HT-29 (cell line): ENCODE measurements at places on chromosomes 3 and 15.

- no peak for DNase-seq
Measured at GRCh38 chr15:101122806-101123205, 129.0 kb downstream of the CHSY1 start.

- peak; percentile 69 for DNase-seq
Measured at GRCh38 chr3:49133226-49133951, 539 bp upstream of the LAMB2 start.

DNA sequence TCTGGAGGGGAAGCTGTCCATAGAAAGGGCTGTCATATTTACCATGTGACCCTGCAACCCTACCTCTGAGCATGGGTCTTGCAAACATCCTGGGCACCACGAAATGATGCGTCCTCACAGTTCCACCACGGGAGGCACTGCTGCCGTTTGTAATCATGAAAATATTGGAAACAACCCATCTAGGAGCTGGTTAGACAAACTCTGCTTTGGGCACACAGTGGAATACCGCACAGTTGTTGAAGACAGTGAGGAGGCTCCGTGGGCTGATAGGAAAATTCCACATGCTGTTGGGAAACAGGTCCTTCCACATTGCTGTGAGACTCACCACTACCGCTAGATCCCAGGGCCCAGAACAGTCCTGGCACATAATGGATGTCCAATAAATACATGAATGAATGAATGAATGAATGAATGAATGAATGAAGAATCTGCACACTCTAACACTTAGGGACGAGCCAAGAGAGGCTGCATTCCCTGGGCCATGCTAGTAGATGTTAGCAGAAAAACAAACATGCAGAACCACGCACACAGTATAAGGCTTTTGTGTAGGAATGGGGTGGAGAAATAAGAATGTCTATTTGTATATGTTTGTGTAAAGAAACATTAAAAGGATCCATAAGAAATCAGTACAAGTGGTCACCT is 40.6 kb downstream of the TPRA1 start:
- no peak for DNase-seq

DNA sequence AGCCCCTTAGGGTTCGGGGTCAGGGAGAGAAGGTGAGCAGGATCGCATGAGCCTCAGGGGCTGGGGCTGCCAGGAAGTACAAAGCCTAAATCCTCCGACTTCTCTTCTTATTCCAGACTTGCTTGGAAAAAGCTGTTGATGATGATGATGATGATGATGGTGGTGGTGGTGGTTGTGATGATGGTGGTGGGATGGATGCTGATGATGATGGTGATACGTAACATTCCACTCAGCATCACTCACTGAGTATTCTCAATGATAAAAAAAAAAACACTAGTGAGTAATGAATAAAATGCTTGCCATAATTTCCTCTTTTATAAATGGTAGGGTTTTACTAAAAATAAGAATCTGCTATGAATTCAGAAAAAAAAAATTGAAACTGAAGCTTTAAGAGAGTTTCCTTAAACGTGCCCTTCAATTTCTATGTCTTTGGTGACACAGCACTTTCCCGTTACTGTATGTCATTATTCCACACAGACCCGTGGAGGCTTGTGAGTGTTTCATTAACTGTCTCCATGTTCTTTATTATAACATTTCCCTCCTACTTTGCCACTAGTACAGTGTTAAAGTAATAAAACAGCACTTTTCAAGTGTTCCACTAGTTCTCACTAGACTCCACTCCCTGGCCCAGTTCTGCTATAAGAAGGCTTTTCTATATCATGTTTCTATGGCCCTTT is 5.4 kb upstream of the ACAN start:
- DNase-seq, result no peak

DNA sequence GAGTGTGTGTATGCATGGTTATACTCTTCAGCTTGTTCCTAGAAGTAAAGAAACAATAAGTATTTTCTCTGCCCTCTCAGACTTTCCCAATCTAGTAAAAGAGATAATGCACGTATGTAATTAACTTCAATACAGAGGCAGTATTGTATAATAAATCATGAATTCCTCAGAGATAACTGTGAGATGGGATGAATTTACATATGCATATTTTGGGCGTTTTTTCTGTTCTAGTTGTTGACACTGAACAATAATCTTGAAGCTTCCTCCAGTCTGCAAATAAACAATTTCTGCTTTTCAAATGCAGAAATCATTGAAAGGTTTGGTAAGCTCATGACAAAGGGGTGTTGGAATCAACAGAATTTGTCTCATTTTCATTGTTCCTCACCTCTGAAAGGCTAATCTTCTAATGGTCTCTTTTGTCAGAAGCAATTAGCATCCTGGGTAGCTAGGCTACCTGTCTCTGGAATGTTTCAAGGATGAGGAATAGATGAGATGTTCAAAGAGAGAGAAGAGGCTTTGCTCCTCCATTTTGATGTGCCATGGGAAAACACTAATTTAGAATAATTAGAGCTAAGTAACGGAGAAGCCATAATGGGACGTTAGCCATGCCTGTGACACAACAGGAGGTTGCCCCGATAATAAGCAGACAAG is 43.3 kb upstream of the SIAH2 start:
- no peak for DNase-seq

DNA sequence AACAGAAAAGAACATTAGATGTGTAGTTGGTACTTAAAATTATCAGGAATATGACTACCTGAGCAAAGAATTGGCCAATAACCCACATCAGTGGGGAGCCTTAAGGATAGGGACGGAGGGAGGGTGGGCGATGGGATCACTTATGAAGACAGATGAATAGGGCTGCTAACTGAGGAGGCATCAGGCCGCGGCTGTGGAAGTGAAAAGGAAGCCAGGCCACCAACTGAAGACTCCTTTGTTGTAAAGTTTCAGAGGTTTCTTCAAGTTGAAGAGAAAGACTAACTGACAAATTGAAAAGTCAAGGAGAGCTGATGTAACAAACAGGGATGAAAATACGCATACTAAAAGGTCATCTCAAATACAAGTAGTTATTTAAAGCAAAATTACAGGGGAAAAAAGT is 135.6 kb upstream of the BHLHE40 start:
- no peak for DNase-seq

DNA sequence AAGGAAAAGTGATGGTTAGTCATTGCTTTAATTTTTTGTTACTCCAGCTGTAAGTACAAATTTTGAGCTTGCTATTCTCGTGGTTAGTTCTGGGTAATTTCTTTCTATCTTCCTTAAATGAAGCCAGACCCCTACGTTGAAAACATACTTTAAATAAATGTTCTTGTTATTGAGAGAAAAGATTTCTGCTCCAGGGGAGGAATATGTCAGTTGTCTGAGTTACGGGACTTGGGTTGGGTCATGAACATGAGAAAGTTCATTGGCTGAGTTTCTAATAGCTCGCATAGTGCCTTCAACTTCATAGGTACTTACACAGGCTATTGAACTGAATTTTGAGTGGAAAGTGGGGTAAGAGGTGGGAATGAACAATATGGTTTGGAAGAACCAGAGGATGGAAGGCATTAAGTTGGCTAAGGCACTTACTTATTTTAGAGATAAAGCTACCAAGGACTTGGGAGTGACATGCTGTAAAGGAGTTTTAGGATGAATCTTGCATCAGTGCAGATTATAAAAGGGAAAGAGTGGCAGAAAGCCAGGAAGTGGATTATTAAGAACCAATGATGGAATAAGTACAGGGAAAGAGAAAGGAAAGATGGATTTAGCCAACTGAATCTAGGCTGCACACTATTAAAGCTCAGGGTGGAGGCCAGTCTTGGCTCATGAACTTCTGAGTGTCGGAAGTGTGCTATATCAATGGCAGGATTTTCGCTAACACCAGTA is 1.4 kb downstream of the RPSA start:
- no peak for DNase-seq

DNA sequence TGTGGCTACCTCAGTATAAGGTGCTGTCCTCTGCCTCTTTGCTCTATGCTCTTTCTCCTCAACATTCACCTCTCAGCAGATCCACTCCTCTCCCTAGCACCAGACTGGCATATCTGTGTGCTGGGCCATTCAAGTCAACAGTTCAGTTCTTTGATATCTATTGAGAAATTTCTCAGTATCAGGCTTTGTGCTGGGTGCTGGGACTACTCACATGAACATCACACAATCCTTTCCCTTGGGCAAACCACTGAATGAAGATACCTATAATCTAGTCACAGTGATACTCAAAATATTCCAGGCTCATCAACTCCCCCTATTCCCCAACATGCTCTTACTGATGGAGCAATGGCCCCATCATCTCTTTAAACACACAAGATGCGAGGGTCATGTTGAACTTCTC is 120.8 kb downstream of the RPL22L1 start:
- no peak for DNase-seq

GRCh38 chr3:136505676-136506075 is 246.5 kb downstream of the STAG1 start:
- DNase-seq, result no peak

GRCh38 chr3:11878837-11879236 is 32.2 kb upstream of the TAMM41 start:
- no peak for DNase-seq

DNA sequence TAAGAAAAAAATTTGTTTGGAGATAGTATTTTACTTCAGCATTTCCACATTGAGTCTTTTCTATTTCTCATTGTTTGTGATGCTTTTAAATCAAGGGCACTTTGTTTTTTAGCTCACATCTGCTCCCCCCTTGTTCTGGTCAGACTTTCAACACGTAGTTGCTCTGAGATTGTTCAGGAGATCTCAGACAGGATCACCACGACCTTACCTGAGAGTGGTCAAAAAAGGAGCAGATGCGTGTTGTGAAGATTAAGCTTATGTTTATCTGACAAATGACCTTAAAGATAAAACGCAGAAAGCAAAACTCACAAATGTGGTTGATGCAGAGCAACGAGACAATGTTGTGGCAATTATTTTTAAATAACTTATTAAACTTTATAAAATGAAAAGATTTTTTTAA is 298.3 kb downstream of the ROBO2 start:
- no peak for DNase-seq

DNA sequence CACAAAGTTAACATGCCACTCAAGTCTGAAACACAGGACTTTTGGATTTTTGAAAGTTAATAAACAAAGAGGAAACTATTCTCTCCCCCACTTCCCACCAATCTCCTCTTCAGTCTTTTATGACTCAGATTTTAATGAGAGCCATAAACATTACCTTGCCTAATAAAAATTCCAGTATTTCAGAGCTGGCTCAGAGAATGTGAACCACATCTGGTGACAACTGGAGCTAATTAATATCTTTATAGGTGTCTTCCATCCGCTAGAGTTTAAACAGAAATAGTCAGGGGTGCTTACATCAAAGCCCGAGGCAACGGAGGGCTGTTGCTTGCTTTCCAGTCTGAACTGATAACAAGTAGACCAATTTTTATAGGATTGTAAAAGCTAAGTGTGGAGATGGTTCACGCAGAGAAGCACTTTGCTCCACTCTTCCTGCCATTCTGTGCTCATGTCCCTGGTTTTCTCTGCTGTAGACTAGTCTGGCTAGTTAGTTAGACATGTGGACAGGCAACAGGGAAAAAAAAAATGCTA is 363.6 kb downstream of the NR2F2 start:
- peak; percentile 93 for DNase-seq

- DNase-seq, result no peak
Measured at GRCh38 chr15:48324949-48325348, 6.3 kb upstream of the DUT start.

DNA sequence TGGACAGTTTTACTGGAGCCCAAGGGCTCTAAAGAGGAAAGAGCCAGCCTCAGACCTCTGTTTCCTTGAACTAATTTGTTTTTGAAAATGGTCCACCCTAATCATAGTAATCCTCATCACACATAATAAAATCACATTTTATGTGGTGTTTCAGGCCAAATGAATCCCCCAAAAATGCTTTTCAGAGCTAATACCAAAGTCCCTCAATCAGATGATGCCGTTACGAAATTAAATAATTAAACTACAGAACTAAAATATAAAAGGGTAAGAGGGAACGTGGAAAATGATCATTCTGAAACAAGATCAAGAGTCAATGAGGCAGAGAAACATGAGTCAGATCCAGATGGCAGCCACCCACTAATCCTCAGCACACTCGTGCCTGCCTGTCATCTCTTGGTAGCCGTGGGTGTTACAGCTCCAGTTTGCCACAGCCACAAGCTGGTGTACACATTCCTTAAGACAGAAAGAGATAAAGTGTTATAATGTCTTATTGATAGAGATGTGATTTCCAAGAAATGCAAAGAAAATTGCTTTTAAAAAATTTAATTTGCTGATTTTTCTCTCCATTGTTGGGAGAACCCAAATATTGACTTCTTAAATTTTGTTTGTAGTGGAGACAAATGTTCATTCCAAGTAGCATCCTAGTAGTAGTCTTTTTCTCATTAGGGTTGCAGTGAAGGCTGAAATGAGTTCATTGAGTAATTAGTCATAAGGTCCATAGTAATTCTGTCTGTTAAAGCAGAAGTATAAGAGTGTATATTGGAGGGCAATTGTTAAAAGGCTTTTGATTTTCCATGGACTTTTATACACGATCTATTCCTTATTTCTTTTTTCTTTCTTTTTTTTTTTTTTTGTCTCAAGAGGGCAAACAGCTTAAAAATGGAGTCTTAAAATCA is 104.2 kb downstream of the AGBL1 start:
- no peak for DNase-seq

DNA sequence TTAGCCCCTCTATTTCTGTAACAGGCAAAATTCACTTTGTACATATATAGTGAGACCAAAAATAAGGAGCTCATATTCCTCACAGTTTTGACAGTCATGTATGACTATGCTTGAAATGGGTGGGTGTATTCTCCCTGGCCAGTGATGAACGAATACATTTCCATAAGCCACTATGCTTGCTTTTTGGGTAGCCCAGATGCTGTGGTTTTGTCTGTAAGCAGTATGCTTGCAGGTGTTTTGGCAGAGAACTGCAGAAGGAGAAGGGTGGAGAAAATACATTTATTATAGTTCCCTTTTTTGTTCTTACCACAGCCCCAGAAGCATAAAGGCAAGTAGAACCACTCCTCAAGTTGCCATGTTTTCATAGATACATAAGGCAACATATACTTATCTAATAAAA is 131.2 kb downstream of the RBMS3 start:
- DNase-seq, result no peak

- peak; percentile 74 for DNase-seq
Measured at GRCh38 chr3:141680620-141681389, 57.3 kb upstream of the RNF7 start.

DNA sequence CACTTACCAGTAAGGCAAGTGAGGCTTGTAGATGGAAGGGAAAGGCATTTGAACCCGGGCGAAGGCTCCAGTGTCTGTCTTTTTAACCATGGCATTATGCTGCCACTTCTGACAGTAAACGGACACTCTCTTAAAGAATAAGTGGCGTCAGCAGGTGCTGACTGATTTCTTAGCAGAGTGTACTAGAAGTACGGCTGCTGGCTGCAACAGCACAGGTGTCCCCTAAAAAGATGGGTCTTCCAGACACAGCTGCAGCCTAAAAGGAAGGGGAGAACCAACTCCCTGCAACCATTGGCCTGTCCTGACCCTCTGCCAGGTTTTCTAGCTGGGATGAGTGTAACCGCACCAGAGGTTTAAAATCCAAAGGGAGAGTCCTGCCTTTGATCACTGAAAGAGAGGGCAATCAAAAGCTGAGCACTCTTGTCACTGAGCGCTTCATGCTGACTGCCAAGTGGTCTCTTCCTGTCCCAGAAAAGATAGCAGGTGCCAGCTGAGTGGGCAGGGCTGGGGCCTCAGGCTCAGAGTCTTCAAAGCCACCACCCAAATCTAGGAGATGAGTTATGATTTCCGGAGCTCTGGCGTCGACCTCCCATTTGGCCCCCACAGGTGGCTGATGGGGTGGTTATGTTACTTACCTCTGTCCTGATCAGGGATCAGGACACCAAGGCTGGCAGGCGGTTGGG is 255.8 kb downstream of the SLCO3A1 start:
- no peak for DNase-seq
